ENCODE measurements at places on chromosomes 1 and 21.

- no peak for DNase-seq
These were observed 21.6 kb downstream of the FOXD3 start for GRCh38 chr1:63343922-63344321.

GRCh38 chr1:212593821-212594251 is 14.7 kb upstream of the ATF3 start:
- DNase-seq = no peak

GRCh38 chr1:29636936-29637335 is 400.6 kb downstream of the PTPRU start:
- DNase-seq = no peak

GRCh38 chr1:61781151-61781550 is 38.9 kb downstream of the PATJ start:
- no peak for DNase-seq

- DNase-seq = no peak
These were observed 323.0 kb downstream of the OMA1 start for GRCh38 chr1:58223522-58223921.

- no peak for DNase-seq
These were observed 60.5 kb upstream of the ANGPTL3 start for GRCh38 chr1:62536865-62537264.

DNA sequence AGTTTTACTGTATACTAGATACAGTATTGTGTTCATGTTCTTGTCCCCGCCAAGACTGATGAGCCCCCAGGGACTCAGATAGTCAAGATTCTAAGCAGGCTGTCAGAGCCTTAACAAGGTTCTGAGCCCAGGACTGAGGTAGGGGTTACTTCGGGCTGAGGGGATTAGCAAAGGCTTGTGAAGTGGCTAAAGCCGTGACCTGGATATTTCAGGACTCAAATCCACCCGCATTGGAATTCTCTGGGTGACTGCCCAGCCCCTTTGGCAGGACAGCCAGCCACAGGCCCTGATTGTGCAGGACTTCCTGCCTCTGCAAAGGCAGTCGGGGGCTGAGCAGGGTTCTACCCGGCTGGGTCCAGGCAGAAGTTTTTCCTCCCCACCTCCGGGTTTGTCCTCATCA is at the start of gene PLA2G5:
TSS of gene PLA2G5 (plus strand) at position 321 of the 400 bp plus-strand sequence. CDS start 14,637 bp downstream, outside the sequence.
- no peak for DNase-seq

DNA sequence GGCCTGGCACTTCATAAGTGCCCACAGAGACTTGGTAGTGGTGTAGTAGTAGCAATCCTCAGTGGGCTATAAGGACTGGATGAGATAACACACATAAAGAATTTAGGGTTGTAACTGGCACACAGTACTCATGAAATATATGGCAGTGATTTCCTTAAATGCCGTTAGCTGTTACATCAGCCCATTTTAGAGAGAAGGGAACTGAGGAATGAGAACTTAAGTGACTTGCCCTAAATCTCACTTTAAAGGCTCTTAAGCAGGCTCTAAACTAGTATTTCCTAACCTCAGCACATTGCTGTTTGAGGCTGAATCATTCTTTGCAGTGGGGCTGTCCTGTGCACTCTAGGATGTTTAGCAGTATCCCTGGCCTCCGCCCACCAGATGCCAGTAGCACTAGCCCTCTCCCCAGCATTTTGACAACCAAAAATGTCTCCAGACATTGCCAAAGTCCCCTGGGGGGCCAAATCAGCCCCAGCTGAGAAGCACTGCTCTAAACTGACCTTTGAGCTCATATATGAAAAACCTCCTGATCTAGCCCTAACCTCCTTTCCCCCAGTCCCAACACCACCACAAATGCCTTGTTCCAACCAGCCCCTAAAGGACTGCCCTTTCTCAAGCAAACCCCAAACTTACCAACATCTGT is 11.6 kb downstream of the CAMK2N1 start:
- no peak for DNase-seq

- no peak for DNase-seq
These were observed 1.5 kb downstream of the S100A8 start for GRCh38 chr1:153389401-153389800.

DNA sequence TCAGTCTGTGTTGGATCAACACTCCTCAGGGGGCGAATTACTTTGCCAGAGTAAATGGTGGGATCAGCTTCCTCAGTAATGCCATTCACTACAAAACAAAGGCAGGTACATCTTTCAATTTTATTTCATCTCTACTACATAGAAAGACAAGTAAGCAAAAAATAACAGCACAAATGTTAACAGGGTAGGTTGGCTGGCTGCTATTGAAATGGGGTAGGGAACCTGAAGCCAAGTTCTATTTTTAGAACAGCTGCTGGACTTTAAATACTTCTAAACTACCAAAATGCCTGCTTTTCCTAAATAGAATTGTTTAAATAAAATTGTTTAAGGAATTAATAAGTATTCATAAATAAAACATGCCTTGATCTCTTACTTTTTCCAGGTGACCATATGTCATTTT is 7.3 kb upstream of the NRAS start:
- DNase-seq = no peak

- DNase-seq = no peak
These were observed 411.1 kb downstream of the PCP4 start for GRCh38 chr21:40278345-40278744.

GRCh38 chr1:188365874-188366273 is 1537.1 kb downstream of the PLA2G4A start:
- DNase-seq = no peak

GRCh38 chr1:156910309-156910782 is 10.1 kb upstream of the LRRC71 start:
- peak; percentile 54 for DNase-seq

DNA sequence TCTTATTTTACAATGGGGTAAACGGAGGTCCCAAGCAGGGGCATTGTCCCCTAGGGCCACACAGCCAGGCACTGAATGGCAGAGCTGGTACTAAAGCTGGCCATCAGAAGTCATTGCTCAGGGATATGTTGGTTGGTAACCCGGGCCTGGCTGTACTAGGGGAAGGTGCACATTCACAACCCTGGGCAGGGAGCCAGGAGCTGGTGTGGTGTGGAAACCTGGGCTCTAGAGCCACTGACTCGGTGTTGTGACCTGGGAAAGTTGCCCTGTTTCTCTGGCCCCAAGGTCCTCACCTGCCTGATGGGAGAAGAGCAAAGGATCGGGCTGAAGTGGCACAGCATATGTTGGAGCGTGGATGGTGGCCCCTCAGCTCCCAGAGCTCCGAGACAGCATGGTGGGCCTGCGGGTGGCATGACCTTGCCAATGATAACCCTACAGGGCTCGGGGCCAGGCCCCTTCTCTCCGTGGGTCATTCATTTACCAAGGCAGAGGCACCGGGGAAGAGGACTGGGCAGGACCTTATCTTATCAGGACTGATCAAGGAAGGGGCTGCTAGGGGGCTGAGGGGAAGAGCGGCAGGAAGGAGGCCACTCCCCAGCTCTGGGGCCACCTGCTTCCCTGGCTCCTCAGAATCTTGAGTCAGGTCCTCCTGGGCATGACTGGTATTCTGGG is 274.1 kb downstream of the TRABD2B start:
- DNase-seq = no peak

DNA sequence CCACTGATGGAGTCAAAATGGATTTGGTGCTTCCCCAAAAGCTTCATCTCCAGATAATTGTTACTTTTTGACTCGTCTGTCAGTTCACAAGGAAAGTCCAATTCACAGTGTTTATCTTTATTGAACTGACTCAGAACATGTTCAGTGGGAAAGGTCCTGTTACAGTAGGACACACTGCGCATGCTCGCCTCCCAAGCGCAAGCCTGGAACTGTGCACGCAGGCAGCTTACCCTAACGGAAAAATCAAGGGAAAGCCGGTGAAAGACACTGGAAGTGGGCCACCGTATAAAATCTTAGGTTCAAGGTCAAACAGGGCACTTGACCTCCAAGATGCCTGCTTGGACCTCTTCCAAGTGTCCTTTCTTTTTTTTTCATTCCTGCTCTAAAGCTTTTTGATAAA is 174.6 kb downstream of the USP25 start:
- no peak for DNase-seq

DNA sequence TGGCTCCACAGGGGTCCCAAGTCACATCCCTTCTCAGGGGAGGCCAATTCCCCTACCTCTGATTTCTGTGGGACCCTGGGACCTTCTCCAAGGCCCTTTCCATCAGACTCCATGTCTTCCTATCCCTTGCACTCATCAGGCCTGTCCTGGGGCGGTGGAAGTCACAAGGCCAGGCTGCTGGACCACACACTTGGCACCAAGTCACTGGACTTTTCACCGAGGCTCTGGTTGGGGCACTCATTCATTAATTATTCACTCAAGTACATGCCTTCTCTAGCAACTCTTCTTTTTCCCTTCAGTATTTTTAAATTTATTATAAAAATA is 11.2 kb upstream of the FOXO6 start:
- DNase-seq = no peak

GRCh38 chr1:92989253-92989652 is 28.0 kb upstream of the DIPK1A start:
- no peak for DNase-seq

DNA sequence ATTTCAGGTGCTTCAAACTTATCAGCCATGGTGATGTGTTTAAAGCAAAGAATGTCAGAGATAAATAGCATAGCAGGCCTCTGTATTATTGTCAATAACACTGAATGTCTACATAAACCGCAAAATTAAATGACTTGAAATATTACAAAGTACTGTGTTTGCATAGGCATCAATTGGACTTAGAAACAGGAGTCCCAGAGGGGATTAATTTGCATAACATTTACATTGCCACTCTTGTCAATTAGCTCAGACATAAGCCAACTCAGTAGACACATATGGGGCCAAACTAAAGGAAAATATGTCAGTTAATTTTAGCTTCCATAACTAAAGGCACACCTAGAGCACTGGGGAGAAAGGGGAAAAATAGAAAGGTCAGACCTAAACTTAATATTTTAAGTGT is 814.5 kb upstream of the NEGR1 start:
- DNase-seq = no peak

GRCh38 chr21:30793581-30794314 is 19.3 kb downstream of the KRTAP8-1 start:
- DNase-seq = no peak

- DNase-seq = no peak
These were observed 27.2 kb downstream of the SLC66A1 start for GRCh38 chr1:19339214-19339861.

DNA sequence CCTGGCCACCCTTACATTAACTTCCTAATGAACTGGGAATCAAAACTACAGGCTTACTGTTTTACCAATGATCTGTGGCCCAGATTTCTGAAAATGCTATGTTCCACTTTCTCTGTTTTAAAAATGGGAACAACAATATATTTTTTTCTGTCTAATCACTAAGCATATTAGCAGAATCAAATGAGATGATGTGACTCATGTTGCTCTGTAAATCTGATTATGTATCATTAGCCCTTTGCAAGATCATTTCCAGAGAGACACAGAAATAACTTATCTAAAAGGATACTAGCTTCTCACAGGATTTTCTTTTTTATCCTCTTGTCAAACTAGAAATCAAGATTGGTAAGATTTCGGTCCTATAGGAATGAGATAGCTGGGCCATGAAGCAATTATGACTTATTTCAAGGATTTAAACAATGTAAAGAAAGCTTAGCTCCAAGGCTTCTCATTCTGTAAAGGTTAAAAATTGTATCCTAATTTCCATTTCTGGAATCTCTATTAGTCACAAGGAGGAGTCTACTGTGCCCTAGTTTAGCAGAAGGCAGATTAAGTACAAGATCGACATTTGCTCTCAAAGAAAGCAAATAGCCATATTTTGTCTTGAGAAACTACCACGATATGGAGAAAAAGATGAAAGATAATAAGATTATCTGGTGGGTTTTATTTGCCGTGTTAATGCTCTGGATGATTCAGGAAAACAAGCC is 32.4 kb upstream of the CAMSAP2 start:
- no peak for DNase-seq

GRCh38 chr1:180632326-180633056 is 669 bp downstream of the XPR1 start:
- DNase-seq = peak; percentile 54

DNA sequence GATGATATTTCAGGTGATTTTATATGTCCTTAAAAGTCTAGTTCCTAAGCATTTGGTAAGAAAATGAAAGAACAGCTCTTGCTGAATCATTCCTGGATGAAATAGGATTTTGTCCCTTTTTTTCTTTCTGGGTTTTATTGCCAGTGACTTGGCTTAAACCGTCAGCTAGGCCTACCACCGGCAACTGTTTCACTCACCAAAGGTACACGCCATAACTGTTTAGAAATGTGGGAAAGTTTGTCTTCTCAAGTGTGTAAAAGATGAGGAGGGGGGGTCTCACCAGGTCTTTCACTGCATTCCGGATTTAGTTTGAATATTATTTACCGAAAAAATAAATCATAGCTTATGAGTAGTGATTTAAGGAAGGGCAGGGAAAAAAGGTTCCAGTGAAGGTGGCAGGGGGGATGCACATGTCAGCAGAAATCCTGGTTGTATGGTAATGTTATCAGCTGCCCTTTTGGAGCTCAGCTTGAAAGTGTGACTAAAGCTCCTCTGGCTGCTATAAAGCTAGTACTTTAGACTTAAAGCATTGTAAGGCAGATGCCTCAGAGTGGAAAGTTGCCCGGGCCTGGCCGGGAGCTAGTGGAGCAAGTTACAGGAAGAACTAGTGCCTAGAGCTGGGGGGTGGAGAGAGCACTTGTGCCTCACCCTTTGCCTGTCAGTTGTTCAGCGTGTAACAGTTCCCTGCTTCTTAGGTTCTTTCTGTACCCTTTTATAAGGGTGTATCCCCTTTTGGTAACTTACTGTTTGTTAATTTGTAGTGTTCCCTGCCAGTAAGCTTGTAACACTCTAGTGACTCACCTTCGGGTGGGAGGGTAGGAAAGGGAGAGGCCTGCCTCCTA is 3.1 kb downstream of the ATP1A1 start:
- peak; percentile 30 for DNase-seq

GRCh38 chr1:82646336-82646735 is 845.6 kb downstream of the ADGRL2 start:
- DNase-seq = no peak

GRCh38 chr1:30779294-30780071 is 21.9 kb upstream of the LAPTM5 start:
- peak; percentile 87 for DNase-seq

DNA sequence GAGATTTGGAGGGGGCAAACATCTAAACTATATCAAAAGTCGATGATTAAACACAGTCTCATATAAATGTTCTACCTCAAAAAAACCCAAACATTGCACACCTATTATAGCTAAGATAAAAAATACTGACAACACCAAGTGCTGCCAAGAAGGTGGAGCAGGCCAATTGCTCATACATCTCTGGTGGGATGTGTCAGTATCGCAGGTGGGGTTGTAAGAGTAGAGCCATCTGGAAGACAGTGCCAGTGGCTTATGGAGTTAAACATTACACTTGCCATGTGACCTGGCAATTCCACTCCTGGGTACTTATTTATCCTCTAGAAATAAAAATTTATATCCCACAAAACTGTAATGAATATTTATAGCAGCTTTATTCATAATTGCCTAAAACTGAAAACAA is 213.4 kb downstream of the DISC1 start:
- no peak for DNase-seq

DNA sequence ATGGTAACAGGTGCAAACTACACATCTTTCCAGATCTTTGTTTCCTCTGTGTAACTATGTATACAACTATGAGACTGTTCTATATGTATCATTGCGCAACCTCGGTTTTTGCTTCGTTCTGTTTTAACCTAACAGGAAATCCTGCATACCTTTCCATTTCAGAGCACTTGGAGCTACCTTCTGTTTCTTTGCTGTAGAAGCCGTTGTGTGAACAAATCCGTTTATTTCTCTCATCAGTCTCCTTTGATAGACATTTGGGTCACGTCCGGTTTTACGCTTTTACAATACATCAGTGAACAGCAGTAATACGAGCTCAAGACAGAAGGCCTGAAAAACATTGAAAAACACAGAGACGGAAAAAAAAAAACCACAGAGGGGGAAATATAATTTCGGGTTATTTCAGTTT is 10.5 kb downstream of the ATP5IF1 start:
- peak; percentile 84 for DNase-seq
